Smooth muscle cell of trachea (primary cell): ENCODE measurements at places on chromosomes 1 and 21. TPM values are rescaled to one million over a fixed set of nuclear protein-coding genes. Genes with fewer than 3 reads are reported as not detected.

TOR1AIP2 gene
- total RNA-seq: 98.0 and 98.6 TPM in 2 replicates

HENMT1 gene
- 2.3 and 4.5 TPM in 2 replicates for total RNA-seq

OLIG2 gene
- total RNA-seq: not detected in 2 replicates

LCE1A gene
- not detected in 2 replicates for total RNA-seq

OR2T8 gene
- not detected in 2 replicates for total RNA-seq

AGO3 gene
- total RNA-seq: 17.7 and 17.9 TPM in 2 replicates

DCST1 gene
- total RNA-seq: not detected in 2 replicates

ESRRG gene
- 0.17 and 0.29 TPM in 2 replicates for total RNA-seq

FCRL5 gene
- not detected in 2 replicates for total RNA-seq

RUNX1 gene
- total RNA-seq: 16.0 and 29.9 TPM in 2 replicates

EPHA2 gene
- total RNA-seq: 4.2 and 10.1 TPM in 2 replicates

HES3 gene
- not detected in 2 replicates for total RNA-seq
